ENCODE measurements at places on chromosomes 5 and 9. TPM values are rescaled to one million over a fixed set of nuclear protein-coding genes. Genes with fewer than 3 reads are reported as not detected.

DNA sequence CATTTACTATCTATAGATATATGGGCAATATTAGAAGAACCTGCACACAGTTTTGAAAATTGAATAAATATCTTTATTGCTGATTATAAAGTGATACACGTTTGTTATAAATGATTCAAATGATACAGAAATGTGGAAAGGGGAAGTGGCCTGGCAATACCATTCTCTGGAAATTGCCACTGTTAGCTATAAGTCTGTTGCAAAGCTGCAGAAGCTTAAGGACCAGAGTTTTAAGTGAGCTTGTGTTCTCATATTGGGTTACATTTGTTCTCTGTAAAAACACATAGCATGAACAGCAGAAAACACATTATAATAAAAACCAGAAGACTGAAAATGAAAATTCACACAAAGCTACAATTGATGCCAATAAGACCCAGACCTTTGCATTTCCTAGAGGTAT, 59.6 kb downstream of the RASGRF2 start:
- no peaks in the 10 kb centered on the region for H3K36me3 ChIP-seq
- no peak overlapping the region for H3K27ac ChIP-seq
- no peak overlapping the region for H3K4me3 ChIP-seq
- no peak for DNase-seq
- H3K27me3 ChIP-seq: no peaks in the 10 kb centered on the region
- H3K4me1 ChIP-seq: peaks cover 24% of the 10 kb centered on the region

DNA sequence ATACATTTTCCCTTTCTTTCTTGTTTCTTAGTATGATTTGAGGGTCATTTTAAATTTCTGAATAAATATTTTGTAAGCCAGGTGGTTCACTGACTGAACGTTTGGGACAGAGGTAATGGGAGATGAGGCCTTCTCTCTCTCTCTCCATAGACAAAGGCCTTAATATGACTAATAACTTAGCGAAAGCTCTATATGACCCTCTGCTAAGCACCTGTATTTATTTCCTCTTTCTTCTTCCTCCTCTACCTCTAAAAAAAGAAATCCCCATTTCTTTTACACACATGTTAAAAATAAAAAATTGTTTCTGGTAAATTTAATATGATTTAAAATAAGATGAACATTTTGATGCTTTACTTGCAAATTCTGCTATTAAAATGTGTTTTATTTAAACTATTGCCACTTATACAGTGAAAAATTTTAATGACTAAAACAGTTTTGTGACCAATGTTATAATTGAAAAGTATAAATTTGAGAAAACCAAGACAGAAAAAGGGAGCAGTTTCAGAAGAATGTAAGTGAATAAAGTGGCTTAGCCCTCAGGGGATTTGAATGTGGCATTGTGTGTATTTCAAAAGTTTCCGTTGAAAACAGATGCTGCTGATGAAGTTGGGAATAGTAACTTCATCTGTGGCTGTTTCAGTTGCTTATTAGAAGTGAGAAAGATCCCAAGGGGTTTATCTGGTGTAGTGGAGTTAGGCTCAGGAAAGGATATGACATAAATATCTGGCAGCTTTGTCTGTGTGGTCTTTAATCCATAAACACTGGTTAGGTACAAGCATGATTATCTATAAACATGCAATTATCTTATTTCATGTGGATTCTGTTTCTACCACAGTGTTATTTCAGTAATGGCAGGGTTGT, 128.6 kb upstream of the GRHPR start:
- H3K27ac ChIP-seq: no peak overlapping the region
- DNase-seq: no peak
- H3K4me1 ChIP-seq: peaks cover 37% of the 10 kb centered on the region

GRCh38 chr5:45454114-45454513, 242.1 kb downstream of the HCN1 start:
- no peaks in the 10 kb centered on the region for H3K27me3 ChIP-seq
- H3K4me1 ChIP-seq: no peaks in the 10 kb centered on the region
- no peak overlapping the region for H3K4me3 ChIP-seq
- H3K36me3 ChIP-seq: no peaks in the 10 kb centered on the region
- H3K27ac ChIP-seq: no peak overlapping the region

DNA sequence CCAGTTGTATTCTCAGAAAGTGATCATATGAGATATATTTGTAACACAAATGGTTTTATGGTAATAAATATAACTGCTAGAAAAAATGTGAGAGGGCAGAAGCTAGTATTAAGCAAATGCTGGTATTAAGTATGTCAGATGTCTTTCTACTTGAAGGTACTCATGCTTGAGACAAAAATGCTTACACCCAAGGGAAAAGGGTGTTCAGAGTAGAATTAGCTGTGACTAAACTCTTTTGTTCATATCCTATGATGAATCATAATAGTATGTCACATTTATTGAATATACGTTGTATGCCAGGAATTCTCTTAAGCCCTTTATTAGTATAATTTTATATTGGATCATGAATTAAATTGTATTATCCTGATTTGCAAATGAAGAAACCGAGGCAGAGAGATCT, 2.2 kb downstream of the ADGRV1 start:
- H3K4me3 ChIP-seq: no peak overlapping the region
- no peaks in the 10 kb centered on the region for H3K36me3 ChIP-seq
- no peak overlapping the region for H3K27ac ChIP-seq
- H3K4me1 ChIP-seq: peaks cover 12% of the 10 kb centered on the region
- no peak for DNase-seq

DNA sequence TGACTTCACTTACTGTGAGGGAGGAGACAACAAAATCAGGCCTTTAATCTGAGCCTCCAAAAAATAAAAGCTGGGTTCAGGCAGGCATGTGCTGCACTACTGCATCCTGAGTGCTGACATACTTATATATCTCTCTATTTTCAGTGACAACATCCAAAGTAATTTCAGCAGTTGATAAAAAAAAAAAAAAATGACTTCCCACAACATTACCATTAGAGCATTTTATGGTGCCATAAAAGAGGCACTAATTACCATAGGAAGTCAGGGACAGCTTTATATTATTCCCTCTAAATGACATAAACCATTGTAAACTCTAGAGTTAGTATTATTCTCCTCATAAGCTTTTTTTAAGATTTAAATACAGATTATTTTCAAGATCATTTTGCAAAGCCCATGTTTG, 346.1 kb downstream of the SLCO4C1 start:
- H3K27me3 ChIP-seq: no peaks in the 10 kb centered on the region
- H3K36me3 ChIP-seq: no peaks in the 10 kb centered on the region
- no peaks in the 10 kb centered on the region for H3K4me1 ChIP-seq
- no peak overlapping the region for H3K27ac ChIP-seq

DNA sequence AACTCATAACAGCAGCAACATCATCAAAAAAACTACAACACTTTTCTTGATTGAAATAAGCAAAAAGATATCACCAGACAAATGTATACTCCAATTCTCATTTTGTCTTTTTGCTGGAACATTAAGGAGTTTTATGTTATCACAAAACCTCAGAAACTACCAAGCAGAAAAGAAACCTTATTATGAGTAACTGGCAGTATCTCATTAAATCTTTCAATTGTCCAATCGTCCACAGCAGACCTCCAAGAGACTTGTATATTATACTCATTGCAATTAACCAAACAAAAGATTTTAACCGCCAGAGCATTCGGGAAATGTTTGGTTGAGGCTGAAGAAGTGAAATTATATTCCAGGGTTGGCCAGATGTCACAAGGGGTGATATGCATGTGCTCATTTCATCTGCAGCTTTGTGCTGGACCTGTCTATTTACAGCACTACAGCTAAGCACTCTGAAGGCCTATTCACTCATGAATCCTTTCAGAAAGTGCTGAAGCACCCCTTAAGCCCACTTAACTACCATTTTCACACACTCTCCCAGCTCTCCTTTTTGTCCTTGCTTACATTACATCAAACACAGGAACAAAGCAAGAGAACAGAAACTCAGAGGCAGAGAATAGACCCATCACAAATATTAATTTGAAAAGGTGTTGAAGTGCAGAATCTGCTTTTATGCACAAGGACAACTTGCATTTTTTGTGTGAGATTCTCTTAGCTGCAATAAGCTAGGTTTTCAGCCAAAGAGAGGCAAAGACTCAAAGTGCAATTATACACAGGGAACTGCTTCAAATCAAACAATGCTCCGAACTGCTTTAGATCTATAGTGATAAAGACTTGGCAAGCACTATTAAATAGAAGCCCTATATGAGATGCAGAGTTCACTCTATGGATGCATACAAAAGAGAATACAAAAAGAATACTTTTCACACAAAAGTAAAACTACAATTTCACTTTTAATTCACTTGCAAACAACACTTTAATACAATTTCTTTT, 150.4 kb upstream of the POU5F2 start:
- no peak overlapping the region for H3K27ac ChIP-seq
- no peaks in the 10 kb centered on the region for H3K36me3 ChIP-seq
- DNase-seq: no peak
- H3K4me1 ChIP-seq: peaks cover 7% of the 10 kb centered on the region

- H3K27ac ChIP-seq: no peak overlapping the region
- H3K36me3 ChIP-seq: no peaks in the 10 kb centered on the region
- H3K4me3 ChIP-seq: no peak overlapping the region
- H3K27me3 ChIP-seq: peaks cover 4% of the 10 kb centered on the region
These were observed 424.1 kb upstream of the CD180 start for GRCh38 chr5:67620424-67621397.

DNA sequence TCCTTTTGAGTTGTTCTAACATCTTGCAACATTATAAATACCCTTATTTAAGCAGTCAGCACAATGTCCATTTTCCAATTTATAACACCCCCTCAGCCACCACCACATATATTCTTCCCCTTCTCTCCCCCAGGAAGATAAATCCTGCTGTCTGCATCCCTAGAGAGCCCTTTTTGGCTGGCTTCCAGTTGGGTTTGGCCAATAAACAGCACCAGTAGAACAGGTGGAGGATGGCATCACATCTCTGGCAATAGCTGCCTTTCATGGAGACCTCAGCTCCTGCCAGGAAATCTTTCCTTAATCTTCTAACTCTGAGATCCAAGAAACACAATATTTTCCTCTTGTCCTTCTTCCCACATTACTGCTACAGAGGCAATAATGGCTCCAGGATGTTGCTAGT, 53.7 kb downstream of the TRIM36 start:
- H3K27me3 ChIP-seq: peaks cover 30% of the 10 kb centered on the region
- H3K36me3 ChIP-seq: no peaks in the 10 kb centered on the region
- no peak overlapping the region for H3K27ac ChIP-seq
- no peaks in the 10 kb centered on the region for H3K4me1 ChIP-seq

GRCh38 chr5:118557251-118557661, 431.1 kb downstream of the DTWD2 start:
- no peaks in the 10 kb centered on the region for H3K27me3 ChIP-seq
- no peaks in the 10 kb centered on the region for H3K36me3 ChIP-seq
- no peak overlapping the region for H3K4me3 ChIP-seq

The EPB41L4B gene
- 1.0 TPM for total RNA-seq

The JAKMIP2 gene
- 5.2 TPM for total RNA-seq

The QRFP gene
- total RNA-seq: not detected

Data from activated CD8-positive, alpha-beta memory T cell treated with anti-CD3 and anti-CD28 coated beads, Interleukin-2, amount 10 ng/mL, durations not matched to agents 7 days and 5 days (primary cell).